ENCODE measurements at places on chromosomes 5 and 9.

DNA sequence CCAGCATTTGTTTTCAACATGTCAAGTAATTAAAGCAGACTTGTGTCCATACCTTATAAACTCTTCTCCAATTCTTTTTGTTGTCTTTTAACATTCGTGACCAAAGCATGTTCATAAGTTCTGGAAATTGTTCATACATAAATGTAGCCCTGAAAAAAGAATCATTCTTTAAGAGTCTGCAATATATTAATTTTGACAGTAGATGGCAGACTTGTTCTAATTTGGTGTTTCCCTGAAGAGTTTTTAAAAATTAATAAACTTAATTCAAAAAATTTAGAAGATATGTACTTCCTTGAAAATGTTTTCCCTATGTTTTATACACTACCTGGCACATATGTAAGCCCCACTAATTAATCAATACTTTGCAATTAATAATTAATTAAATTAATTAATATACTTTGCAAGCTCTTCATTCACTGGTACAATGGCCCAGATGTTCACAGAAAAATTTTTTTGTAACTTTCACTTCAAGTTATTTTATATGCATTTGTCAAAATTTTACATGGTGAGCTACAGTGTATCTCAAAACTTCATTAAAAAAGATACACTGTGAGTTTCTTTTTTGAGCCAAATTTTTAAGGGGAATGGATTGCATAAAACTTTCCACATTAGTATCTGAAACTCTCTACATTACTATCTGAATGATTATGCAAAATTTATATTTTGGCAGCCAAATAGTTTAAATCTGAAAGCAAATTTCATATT lies 42.1 kb downstream of the CLINT1 start:
- DNase-seq: no peak

DNA sequence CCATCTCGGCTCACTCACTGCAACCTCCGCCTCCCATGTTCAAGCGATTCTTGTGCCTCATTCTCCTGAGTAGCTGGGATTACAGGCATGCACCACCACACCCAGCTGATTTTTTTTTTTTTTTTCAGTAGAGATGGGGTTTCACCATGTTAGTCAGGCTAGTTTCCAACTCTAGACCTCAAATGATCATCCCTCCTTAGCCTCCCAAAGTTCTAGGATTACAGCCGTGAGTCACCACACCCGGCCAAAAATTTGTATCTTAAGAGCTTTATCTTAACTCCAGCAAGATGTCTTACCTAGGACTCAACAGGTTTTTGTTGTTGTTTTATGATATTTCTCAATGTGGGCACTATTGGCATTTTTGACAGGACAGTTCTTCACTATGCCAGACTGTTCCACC lies 27.9 kb downstream of the LYRM7 start:
- no peak for DNase-seq

DNA sequence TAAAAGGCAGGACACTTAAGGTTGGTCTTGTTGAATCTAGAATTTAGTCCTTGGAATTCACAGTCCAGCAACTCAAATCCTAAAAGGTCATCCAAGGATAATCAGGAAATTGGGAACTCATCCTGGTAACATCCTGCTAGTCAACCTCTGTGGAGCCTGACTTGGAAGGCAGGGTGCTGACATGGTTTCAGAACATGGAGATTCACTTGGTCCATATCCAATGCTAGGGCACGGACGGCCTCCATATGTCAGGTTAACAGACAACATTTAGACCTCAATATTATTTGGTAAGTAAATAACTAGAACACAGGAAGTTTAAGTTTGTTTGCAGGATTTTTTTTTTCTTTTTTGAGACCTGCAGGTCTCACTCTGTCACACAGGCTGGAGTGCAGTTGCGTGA lies 783 bp upstream of the DNAH5 start:
- no peak for DNase-seq

GRCh38 chr9:79970146-79970425 lies 398.3 kb downstream of the TLE4 start:
- no peak for DNase-seq

DNA sequence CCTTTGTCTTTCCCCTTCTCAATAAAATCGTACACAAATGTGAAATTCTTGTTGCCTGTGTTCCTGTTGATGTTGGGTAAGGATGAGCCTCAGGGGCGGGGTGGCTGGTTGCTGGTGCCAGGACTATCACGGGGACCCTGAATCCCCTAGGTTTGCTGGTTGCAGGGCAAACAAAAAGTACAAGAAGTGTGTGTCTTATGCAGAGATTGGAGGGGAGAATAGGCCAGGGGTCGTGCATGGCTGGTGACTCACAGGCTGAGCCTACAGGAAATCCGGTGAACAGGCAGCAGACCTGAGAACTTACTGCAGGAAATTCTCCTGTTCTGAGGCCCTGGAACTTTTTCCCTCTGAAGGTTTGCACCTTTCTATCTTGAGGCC lies 5.5 kb downstream of the ANXA2R start:
- DNase-seq: no peak

- no peak for DNase-seq
These were observed 217.6 kb downstream of the NFIB start for GRCh38 chr9:14096258-14096922.

All from stimulated activated naive CD8-positive, alpha-beta T cell treated with anti-CD3 and anti-CD28 coated beads, Interleukin-15, Interleukin-2, amounts not matched to agents 100 U/mL and 50 U/mL, for 24 hours (primary cell).